ENCODE measurements at places on chromosomes 4 and X.

DNA sequence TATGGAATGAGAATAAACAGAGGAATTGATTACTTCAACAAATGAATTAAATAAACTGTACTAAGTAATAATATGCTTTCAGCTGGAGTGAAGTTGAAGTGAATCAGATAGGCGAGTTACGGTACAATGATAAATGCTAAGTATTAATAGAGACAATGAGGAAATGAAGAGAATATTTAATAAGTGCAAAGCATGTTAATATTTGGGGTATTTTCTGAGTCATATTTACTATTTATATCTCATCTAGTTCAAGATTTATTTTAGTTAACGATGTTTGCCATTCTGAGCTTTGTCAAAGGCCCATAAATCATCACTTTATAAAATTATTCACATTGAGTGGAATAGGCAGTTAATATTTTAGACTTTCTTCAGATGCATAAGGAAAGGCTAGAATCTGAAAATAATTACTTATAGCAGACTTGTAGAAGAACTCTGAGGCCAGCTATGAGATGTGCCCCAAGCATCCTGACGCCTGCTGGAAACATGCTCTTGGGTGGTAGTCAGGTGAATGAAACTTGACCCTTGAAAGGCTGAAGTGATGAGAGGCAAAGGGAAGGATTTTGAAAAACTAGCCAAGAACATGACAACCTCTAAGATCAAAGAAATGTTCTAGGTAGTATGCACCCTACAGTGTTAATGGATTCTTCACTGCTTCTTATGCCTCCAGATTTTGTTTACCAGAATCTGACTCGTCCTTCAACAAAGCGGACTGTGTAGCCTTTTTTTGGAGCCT, 133.8 kb upstream of the STIM2 start:
- no peak for DNase-seq

DNA sequence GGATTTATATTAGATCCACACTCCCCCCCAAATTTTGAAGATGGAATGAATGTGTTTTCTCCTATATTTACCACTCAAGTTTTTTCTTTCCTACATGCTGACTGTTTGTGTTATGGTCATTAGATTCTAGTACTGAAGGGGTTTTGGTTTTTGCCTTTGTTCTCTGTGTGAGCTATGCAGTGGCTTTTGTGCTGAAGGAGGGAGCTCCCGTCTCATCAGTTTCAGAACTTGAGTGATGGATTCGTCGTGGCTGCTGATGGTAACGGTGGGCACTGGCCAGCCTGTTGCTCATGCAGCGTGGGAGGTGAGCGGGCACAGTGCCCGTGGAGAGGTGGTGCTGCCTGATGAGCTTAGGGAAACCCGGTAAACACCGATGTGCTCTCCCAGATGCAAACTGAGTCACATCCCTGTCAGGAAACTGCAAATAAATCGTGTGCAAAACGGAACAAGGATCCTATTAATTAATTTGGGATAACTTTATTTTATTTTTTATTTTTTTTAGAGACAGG, 101.5 kb downstream of the SORBS2 start:
- no peak for DNase-seq

- no peak for DNase-seq
Observed at GRCh38 chr4:176925962-176926361, 133.2 kb upstream of the VEGFC start.

DNA sequence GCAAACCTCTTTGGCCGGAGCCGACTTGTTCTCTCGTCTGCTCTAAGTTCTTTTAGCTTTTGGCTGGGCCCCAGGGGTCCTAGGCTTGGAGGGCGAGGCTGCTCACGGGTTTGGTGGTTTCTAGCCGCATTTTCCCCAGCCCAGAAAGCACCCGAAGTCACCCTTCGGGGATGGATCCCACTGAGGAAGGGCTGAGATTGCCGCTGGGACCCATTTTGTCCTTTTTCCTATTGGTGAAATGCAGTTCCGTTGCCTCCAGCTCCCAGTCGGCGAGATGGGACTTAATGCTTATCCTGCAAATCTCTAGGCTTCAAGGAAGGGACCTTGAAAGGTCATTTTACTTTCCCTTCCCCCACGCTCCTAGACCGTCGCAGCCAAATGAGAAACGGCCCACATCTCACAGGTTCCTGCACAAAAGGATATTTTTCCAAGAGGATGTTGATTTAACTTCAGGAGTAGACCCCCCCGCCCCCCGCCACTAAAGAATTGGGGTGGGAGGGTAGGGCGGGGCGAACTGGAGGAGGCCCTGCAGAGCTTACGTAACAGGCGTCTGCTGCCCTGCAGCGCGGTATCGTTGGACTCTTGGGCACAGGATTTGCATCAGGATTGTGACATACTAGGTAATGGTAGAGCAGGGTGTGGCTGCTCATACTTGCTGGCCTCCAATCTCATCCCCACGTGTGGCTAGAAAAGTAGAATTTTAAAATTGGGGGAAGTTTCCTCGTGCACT, 564 bp downstream of the PGK1 start:
- peak; percentile 37 for DNase-seq

- peak; percentile 13 for DNase-seq
Observed at GRCh38 chr4:81030061-81030980, at the start of gene BMP3. BMP3 (plus strand) TSS chr4:81030708; CDS start chr4:81031285, 577 bp downstream.

- DNase-seq, result peak; percentile 88
Observed at GRCh38 chr4:38565271-38566199, 98.5 kb upstream of the KLF3 start.

DNA sequence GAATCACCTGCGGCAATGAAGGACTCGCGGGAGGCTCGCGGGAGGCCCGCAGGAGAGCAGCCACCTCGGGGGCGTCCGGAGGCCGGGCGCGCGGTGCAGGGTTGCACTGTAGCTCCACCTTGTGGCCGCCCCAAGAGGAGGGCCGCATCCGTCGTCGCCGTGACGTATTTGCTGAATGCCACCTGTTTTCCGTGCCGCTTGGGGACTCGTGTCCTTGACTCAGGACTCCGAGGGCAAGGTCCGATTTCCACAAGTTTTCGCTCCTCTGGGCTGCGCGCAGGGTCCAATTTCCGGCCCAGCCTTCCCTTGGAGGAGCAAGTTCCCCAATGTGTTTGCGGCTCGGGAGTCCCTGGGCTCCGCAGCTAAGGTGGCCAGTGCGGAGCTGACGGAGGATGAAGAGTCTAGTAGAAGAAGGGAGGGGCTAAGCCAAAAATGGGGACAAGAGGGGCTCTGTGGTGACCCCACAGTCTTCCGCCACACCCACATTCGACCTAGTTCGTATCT, 10.7 kb upstream of the DLG3 start:
- DNase-seq, result peak; percentile 36

DNA sequence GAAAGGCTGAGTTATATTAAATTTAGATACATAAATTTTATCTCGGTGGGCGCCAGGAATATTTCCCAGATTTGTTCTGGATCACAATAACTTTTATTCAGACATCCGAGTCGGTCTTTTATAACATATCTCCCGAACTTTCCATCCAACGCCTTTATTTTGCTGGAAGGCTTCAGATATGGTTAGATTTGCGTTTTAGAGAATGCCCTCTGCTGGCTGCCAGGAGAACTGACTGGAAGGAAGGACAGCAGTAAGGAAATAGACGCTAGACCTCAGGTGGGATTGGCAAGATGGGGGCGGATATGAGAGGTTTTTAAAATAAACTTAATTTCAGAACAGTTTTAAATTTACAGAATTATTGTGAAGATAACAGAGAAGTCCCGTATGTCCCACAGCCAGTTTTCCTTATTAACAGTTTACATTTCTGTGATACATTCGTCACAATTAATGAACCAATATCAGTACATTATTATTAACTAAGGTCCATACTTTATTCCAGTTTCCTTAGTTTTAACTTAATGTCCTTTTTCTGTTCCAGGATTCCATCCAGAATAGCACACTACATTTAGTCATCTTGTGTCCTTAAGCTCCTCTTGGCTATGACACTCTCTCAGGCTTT, 4.6 kb upstream of the KANTR start:
- DNase-seq, result peak; percentile 60

GRCh38 chr4:98581126-98581525, 77.3 kb downstream of the TSPAN5 start:
- no peak for DNase-seq

GRCh38 chr4:153927451-153927850, 138.6 kb upstream of the SFRP2 start:
- peak; percentile 51 for DNase-seq

- no peak for DNase-seq
Observed at GRCh38 chr4:79526641-79527565, 118.9 kb upstream of the GK2 start.

DNA sequence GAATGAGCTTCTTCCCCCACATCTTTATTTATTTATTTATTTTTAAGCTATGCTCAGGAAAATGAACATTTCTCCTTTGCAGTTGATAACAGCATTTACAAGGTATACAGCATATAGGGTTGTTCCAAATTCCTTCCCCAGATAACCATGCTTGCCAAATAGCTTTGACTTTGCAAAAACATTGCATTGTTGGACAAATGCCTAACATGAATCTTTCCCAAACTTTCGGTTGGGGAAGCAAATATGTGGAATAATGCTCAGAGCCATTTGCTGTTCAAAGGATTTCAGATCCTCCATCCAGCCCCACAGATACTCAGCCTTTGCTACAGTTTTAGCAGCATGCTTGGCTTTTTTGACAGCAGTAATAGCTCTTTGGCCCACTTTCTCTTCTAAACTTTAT, 127.2 kb upstream of the AGA start:
- DNase-seq, result peak; percentile 91

DNA sequence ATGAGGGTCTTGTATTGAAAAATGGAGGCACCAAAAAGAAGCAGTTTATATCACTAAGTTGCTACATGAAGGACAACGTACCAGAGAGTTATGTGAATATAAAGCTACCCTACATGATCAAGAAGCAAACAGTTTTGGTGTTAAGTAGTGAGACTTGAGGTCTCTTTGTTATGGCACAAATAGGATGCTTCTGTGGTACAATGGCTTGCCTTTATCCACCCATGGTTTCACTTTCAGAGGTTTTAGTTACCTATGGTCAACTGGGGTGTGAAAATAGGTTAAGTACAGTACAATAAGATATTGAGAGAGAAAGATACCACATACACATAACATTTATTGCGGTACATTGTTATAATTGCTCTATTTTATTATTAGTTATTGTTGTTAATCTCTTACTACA, 229.2 kb upstream of the SLIT2 start:
- DNase-seq, result no peak

- no peak for DNase-seq
Observed at GRCh38 chr4:181702864-181703495, 540.2 kb upstream of the TENM3 start.

DNA sequence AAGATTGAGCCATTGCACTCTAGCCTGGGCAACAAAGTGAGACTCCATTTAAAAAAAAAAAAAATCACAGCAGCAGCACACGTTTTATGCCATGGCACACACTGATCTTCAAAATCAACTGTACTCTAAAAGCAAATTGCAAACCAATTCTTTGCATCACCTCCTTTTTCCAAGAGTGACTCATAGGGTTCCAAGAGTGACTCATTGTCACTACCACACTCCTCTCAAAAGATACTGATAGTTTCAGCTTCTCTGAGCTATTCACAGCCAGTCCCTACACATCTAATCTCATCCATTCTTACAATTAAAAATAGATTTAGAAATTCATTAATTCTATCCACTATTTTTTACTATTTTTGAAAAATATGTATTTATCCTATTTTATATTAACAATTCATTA, 1494.9 kb upstream of the AGA start:
- no peak for DNase-seq

- no peak for DNase-seq
Observed at GRCh38 chrX:109351557-109351956, 130.3 kb downstream of the GUCY2F start.

DNA sequence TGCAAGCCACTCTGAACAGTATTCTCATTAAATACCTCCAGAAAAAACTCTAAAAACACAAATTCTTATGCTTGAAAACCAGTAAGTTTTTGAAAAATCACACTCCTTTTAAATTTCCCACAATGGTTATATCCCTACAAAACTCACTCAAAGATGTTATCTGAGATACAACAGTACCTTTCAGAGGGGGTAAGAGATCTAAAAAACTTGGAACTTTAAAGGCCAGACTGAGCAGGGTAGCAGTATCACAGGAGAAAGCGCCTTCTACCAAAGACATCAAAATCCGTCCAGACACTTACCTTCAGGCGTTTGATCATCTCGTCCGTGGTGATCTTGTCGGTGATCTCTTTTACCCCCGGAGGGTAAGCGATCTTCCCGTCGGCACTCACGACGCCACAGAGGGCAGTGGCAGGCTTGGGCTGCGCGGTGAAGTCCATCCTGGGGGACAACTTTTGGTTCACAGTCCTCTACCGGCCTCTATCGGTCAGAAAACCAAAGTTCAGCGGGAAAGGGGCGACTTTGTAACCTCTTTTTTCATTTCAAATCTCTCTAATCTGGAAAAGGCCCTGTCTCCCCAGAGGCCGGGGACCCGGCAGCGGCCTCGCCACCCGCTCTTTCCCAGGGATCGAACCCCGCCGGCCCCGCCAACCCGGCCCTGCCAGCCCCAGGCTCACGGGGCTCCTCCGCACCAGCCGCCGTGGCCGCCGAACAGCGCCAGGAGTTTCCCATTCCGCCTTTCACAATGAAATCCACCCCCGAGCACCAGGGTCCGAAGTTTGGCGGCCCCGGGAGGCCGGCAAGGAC, 1.4 kb downstream of the PDS5A start:
- peak; percentile 76 for DNase-seq

DNA sequence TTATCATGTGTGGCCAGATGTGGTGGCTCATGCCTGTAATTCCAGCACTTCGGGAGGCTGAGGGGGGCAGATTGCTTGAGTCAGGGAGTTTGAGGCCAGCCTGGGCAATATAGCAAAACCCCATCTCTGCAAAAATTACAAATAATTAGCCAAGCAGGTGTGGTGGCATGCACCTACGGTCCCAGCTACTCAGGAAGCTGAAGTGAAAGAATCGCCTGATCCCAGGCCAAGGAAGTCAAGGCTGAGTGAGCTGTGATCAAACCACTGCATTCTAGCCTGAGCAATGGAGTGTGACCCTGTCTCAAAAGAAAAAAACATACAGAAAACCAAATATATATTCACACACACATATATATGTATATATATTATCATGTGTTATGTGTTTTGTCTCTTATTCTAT, 15.0 kb downstream of the APELA start:
- DNase-seq, result no peak

- DNase-seq, result peak; percentile 67
Observed at GRCh38 chr4:111959222-111959621, 186.0 kb upstream of the FAM241A start.

GRCh38 chrX:85517994-85518718, 138.7 kb upstream of the POF1B start:
- DNase-seq, result no peak

GRCh38 chrX:129790808-129791207, 11.1 kb downstream of the SASH3 start:
- DNase-seq, result no peak

- peak; percentile 22 for DNase-seq
Observed at GRCh38 chr4:101660607-101661006, 129.9 kb upstream of the BANK1 start.

GRCh38 chrX:133543654-133544053, 128.4 kb upstream of the GPC4 start:
- no peak for DNase-seq

GRCh38 chr4:2168469-2169319, 73.2 kb downstream of the HAUS3 start:
- DNase-seq, result no peak
